ENCODE measurements at places on chromosomes 6 and 20.

DNA sequence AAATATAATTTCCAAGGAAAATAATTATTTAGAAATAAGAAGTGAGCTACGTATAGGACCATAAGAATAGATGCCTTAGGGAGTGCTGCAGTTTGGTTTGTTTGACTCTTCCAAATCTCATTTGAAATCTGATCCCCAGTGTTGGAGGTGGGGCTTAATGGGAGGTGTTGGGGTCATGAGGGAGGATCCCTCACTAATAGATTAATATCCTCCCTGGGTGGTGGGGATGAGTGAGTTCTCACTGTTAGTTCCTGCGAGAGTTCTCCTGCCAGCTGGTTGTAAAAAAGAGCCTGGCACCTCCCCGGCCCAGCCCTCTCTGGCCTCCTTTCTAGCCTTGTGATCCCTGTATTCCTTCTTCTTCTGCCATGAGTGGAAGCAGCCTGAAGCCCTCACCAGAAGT is 69.3 kb downstream of the RCAN2 start:
- DNase-seq, result no peak

GRCh38 chr20:2932498-2932897 is 59.2 kb downstream of the PTPRA start:
- peak; percentile 38 for DNase-seq

DNA sequence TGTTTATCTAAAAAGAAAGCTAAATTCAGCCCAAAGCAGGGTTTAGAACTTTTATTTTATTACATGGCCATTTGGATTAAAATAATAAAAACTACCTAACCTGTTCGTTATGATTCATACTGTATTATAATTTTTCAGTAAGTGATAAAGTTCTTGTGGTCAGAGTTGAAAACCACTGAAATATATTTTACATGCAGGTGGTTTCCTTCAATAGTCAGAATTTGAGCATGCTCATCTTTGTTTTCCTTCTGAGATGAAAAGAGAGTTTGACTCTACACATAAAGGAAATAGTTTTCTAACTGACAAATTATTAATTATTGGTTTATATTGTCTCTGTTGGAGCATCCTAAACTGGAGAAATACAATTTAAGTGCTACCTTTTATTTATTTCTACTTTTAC is 114.0 kb upstream of the FKBP1C start:
- DNase-seq, result no peak

DNA sequence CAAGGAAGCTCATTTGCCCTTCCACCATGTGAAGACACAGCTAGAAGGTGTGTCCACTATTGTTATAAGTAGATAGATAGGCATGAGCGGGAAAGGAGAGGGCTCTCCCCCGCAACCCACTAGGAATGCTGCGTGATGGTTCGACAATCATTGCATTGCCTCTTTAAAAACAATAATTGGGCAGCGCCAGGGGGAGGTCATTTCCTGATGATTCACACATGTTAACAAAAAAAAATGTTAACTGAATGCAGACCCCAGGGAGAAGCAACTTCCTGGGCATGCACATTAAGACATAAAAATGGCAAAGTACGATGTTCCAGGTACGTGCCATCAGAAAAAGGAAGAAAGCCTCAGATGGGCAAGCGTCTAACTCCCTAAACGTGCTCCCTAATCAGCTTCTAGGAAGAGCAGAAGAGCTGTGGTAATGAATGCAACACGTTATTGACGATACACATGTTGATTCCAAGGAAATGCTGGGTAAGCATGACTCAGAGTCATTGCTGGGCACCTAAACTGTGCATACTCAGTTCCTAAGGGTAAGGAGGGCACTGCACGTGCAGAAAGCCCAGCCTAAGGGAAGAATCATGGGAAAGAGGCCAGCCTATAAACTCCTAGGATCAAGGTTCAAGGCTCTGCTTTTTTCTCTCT is 113.7 kb downstream of the FAM217A start:
- peak; percentile 76 for DNase-seq

- DNase-seq, result no peak
These were observed 42.4 kb upstream of the ELOVL5 start for GRCh38 chr6:53391170-53391569.

- DNase-seq, result no peak
These were observed 30.3 kb downstream of the TBPL1 start for GRCh38 chr6:133983099-133983939.

DNA sequence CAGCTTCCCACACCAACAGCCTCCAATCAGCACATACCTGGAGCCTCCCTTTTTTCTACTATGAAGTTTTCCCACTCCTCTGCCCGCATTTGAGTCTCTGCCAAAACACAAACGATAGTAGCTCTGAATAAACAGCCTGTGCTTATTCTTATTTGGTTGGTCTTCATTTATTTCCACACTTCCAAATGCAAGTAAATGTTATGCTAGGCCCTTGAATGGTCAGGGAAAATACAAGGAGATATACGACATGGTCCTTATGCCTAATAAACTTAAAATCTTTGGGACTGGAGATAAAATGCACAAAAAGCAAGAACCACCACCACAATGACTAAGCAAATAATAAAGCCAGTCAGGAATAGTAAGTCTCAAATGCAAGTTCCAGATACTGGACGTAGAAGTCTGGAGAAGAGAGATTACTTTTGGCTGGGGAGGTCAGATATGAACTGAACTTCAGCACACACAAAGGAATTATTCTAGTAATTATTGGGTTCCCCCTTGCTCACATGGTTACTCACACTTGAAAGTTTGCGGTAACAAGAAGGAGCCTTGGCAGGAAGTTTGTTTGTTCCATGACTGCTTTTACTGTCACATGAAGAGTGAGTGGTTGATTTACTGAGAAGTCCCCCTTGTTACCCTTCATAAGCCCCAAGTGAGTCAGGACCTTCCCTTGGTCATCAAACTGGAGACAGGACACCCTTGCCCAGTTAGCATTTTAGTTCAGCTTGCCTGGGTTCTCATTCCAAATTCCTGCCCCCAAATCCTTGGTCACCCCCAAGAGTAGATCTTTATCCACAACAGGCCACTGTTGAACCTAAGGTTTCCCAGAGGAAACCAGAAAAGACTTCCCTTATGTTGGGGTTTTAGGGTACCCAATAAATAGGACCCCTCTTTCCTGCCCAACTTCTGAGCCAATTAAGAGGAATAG is 511.2 kb upstream of the JARID2 start:
- DNase-seq, result peak; percentile 99

DNA sequence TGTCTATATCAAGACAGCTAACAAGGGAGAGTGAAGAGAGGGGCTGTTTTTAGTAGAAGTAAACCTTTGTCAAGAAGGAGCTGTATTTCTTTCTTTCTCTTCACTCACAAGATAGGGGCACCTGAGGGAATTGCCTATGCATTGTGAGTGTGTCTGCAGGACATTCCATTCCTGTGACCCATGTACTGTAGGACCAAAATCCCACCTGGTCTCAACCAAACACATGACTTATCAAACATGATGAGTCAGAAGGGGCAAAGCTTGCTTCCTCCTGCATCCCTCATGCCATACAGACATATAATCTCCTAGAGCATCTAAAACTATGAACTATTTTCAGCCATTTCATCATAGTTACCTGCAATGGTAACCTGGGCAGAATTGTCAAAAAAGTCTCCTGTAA is 21.8 kb downstream of the PKHD1 start:
- DNase-seq, result no peak

- no peak for DNase-seq
These were observed 94.7 kb upstream of the NXT1 start for GRCh38 chr20:23255716-23256385.
